ENCODE measurements at places on chromosomes 7 and 10.

GRCh38 chr7:51060536-51060935 lies 256.1 kb downstream of the COBL start:
- no peak for DNase-seq

DNA sequence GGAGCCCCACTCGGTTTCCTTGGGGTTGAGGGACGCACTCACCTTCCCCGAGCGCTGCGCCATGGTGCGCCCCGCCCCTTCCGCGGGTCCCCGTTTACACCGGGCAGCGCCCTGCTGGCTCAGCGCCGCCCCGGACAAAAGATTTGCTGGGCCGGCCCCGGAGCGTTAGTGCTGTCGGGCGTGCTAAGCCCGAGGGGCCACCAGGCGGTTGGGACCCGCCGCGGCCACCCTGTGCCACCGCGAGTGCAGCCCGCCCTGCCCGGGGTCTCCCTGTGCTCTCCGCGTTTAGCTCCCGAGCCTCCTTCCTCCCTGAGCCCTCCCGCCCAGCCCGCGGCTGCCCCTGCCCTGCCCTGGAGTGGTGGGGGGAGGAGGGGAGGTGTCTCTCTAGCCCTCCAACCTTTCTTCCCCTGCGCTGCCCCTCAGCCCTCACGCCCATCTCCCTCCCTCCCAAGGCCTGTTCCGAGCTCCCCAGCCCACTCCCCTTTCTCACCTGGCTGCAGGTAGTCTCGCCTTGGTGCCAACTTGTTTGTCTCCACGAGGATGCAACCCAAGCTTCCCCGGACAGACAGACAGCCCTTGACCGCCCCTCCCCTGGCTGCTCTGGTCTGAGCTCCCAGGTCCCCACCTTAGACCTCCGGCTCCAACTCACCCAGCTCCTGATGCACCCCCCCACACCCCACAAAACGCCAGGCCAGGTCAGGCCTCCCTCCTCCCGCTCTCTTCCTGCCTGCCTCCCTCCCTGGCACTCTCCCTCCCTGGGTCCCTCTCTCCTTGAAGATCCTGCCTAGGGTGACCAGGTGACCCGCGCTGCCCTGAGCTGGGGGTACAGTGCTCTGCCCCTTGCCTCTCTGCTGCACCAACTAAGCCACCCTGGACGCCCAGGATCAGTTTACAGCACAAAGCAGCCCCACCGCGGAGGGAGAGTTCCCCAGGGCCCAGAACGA lies at the start of gene CRYGN:
Gene CRYGN, minus strand, starts transcription at position 287 of the 944 bp plus-strand sequence. Its CDS starts 224 bp downstream, at position 63.
- peak; percentile 30 for DNase-seq

GRCh38 chr10:3014968-3015367 lies 52.4 kb upstream of the PFKP start:
- no peak for DNase-seq

GRCh38 chr10:111123883-111124282 lies 47.1 kb downstream of the ADRA2A start:
- DNase-seq, result no peak

- DNase-seq, result no peak
Measured at GRCh38 chr10:116198676-116199035, 74.3 kb downstream of the GFRA1 start.

DNA sequence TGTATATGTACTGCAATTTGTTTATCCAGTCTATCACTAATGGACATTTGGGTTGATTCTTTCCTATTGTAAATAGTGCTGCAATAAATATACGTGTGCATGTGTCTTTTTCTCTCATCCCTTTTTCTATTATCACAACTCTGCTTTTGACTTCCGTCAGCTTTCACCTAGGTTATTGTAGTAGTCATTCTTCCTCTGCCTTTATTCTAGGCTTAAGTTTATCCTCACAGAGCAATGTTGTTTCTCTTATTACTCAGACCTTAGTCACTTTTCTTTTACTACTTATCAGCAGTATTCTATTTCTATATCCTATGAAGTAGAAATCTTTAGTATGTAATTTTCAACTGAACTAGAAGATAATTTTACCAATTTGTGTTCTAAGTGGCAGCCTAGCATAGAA lies 175.3 kb upstream of the SEMA3E start:
- DNase-seq, result no peak

DNA sequence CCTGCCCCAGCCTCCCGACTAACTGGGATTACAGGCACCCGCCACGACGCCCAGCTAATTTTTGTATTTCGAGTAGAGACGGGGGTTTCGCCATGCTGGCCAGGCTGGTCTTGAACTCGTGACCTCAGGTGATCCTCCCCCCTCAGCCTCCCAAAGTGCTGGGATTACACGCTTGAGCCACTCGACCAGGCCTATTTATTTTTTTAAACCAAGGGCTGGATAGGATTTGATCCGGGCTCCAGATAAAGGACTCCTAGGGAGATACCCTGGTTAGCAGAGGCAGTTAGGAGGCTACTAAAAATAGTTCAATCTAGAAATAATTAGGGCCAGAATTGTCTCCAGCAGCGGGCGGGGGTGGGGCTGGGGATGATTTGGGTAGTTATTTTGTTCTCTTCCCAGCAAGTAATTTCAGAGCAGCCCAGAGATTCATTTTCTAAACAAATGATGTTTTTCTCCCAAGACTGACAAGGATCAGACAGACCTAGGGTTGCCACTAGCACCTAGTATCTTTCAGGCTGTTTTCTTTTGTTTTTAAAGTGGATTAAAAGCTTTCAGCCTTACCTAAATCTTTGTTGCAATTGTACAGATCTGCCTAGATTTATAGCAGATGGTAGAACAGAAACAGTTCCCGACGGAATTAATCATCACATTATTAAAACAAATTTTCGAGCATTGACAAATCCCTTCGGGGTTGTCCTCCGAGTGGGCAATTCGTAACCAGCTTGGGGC lies 859 bp upstream of the SMC3 start:
- peak; percentile 15 for DNase-seq

DNA sequence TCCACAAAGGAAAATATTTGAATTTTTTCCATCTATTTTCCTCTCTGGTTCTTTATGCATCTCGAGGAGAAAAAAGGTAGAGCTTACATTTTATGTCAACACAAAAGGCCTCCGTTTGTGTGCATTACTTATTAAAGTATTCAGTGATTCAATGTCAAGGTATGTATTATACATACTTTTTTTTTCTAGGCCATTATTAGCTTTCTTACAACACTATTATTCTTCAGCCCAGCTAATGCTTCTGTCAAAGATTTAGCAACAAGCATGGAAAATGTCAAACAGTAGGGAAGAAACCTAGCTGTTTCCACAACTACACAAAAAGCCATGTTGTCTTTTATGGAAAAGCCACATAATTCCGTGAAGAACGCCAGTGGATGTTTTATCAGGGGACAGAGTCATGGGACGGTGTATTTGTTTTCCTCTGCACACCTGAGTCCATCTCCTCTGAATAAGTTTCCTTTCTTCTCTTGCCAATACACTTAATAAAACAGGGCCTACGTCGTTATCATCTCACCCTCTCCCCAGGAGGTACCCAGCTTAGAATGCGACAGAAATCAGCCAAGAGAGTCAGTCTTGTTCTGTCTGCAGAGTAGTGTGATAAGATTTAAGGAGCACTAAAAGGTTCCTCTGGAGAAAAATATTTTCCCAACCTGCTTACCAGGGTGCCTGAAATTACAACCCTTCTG lies 209.7 kb upstream of the AUTS2 start:
- DNase-seq, result no peak

DNA sequence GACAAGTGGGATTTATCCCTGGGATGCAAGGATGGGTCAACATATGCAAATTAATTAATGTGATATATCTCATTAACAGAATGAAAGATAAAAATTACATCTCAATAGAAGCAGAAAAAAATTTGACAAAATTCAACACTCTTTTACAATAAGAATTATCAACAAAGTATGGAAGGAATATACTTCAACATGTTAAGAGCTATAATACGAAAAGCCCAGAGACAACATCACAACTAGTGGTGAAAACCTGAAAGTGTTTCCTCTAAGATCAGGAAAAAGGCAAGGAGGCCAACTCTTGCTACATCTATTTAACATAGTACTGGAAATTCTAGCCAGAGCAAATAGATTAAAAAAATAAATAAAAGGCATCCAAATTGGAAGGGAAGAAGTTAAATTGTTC lies 970.0 kb upstream of the POT1 start:
- no peak for DNase-seq

GRCh38 chr7:102018876-102019275 lies 201.4 kb downstream of the CUX1 start:
- no peak for DNase-seq

DNA sequence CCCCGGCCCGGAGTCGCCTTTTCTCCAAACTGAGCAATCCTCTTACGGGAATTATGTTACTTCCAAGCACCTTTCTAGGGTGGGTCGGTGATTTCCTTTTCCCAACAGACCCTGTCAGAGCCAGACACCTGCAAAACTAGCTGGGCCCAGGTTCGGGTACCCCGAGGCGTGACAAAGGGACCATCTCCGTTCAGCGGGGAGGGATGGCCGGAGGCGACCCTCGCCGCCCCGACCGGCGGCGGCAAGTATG lies 445 bp downstream of the PPA1 start:
- DNase-seq, result no peak

DNA sequence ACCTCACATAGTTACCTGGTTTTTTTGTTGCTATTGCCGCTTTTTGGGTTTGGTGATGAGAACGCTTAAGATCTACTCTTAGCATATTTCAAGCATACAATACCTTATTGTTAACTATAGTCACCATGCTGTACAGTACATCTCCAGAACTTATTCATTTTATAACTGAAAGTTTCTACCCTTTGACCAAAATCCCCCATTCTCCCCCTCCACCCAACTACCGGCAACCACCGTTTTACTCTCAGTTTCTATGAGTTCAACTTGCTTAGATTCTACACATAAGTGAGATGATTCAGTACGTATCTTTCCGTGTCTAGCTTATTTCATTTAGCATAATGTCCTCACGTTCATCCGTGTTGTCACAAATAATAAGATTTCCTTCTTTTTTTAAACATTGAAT lies 86.7 kb upstream of the IL6 start:
- peak; percentile 69 for DNase-seq

DNA sequence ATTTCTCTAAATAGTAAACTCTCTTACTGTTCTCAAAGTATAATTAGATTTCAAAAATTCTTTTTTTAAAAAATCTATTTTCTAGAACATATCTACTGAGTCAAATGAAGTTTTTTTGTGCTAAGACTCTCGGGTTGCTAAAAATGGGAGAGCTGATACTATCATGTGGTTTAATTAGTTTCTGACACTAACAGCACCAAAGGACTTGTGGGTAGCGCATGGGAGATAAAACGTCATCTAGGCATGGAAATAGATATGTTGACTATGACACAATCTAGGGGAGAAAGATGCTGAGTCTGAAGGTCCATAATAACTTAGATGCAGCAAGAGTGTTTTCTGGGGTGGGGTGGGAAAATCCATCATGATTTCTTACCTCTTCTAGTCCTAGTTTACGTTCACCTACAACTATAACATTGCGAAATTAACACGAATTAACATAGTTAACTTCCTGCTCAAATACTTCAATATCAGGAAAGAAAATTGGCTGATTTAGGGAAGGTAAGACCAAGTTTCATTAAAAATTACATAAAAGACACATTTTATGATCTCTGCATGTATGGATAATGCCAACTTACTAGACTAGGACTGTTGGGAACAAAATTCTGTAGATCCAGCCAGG lies 14.3 kb upstream of the ARMC3 start:
- DNase-seq, result no peak

DNA sequence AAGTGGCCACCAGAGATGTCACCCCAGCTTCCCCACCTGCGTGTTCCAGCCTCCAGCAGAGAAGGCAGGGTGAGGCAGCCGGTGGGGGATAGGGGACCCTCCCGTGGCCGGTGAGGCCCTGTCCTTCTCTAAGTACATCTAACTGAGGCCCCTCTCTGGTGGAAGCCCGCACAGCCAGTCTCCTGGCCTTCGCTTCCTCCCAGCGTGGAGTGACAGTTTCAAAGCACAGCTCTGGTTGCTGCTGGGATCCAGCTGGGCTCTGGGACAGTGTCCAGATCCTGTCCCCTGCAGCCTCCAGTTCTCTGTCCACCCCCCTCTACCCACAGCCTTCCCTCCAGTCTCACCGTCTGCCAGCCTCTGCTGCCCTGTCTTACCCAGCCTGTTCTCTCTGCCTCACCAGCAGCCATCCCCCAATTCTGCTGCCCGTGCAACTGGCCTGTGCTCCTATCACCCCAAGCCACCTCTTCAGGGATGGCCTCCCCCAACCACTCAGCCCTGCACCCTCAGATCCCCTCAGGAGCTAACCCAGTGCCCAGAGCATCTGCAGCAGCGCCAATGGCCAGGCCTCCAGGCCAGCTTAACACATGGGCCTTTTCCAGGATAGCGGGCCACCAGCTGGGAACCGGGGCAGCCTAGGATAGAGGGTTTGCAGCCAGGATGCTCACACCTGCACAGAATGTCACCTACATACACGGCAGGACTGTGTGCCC lies 16.3 kb upstream of the SH2B2 start:
- DNase-seq, result no peak

DNA sequence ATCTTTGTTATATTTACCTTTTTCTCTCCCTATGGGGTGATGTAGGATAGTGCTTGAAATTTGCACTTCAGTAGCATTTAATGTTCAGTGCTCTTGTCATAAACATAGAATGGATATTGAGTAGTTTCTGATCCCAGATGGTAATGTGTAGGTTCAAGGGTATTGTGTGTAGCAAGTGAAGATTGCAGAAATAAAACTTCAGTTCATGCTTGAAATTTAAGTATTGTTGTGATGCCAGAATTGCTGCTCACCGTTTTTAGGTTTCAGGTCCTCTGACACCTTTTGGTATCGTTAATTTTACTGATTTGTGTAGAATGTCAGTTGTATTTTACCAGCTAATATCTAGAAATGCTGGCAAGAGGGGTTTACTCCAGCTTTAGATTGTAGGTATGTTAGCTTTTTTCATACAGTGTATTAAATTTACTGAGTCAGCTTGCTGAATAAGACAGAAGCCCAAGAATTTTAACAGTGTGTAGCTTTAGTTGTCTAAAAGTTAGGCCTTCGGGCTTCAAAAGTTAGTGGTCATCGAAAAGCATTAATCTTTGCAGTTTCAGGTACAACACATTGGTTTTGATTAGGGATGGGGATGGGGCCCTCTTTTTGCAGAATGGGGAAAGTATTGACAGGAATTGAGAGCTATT lies 1.9 kb downstream of the PTEN start:
- no peak for DNase-seq

DNA sequence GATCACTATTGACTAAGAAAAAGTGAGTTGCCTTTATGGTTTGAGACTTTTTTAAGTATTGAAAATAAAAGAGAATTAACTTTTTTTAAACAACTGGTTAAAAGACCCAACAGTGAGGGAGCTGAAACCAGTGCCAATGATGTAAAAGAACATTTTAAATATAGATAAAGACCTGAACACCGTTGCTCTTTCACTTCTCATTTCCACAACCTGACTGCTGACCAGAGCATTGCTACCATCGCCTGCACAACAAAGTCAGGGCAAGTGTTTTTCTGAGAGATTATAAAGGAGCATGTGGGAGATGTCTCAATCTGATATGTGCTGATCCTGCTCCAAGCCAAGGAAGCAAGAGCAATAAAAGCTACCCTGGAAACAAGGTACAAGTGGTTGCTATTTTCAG lies 34.7 kb downstream of the IMMP2L start:
- DNase-seq, result no peak
